ENCODE measurements at places on chromosomes 3 and 15.

DNA sequence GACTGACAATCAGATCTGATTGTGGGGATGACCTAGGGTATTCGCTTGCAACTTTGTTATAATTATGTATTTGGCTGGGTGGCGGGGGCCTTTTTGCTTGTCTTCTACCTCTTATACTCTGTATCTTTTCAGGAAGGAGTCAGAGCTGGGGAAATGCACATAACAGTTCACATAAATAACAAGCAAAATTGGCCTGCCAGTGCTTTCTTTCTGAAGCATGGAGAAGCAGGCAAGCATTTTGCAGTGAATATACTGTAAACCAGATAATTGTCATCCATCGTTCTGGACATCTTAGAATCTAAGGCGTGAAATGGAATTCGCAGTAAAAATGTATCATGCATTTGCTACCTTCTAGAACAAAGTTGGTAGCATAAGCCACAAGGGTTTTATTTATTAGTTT, 227.6 kb downstream of the CLSTN2 start:
- DNase-seq = no peak

GRCh38 chr3:152299249-152299976, 30.7 kb downstream of the MBNL1 start:
- DNase-seq = no peak

- no peak for DNase-seq
These were observed 31.6 kb upstream of the STAG1 start for GRCh38 chr3:136783708-136784191.

GRCh38 chr3:173986861-173987410, 589.4 kb downstream of the NLGN1 start:
- no peak for DNase-seq

DNA sequence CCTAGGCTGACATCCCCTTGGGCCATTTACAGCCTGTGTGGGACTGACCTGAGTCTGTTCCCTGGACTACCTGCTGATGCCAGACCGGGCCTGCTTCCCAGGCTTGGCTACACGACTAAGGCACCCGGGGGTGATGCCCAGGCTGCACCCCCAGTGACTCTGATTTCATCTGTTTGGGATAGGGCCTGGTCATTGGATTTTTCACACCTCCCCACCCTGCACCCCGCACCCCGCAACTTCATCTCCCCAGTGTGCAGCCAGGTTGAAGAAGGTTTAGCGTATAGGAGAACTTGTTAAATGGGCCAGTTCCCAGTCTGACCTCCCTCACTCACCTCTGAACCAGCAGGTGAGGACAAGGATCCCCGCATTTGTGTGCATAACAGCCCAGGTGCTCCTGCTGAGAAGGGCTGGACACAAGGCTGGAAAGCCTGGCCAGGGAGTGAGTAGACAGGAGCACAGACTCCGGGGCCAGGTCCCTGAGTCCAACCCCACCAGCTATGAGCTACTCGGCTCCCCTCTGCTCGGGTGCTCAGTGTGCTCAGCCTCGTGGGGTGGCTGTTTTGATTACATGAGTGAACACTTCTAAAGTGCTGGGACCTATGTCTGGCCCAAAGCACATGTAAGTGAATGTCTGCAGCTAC, 18.5 kb downstream of the SLC6A20 start:
- no peak for DNase-seq

DNA sequence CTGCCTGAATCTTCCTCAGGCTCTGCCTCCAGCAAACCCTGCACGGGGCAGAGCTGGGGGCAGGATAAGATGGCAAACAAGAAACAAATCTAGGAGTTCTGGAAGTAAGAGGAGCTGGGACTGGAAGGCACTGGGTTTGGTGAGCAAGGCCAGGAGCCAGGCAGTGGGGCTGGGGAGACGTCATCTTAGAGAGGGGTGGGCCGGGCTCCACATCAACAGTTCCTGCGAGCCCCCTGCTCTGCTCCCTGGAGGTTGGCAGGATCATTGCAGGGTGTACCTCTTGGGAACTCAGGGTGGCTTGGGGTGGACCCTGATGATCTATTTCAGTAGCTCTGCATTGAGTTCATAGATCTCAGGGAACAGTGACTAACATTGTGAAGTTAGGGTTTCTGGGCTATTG, 87.3 kb upstream of the PRR23E start:
- no peak for DNase-seq

- DNase-seq = no peak
These were observed 2.0 kb upstream of the BAHD1 start for GRCh38 chr15:40438712-40439111.

DNA sequence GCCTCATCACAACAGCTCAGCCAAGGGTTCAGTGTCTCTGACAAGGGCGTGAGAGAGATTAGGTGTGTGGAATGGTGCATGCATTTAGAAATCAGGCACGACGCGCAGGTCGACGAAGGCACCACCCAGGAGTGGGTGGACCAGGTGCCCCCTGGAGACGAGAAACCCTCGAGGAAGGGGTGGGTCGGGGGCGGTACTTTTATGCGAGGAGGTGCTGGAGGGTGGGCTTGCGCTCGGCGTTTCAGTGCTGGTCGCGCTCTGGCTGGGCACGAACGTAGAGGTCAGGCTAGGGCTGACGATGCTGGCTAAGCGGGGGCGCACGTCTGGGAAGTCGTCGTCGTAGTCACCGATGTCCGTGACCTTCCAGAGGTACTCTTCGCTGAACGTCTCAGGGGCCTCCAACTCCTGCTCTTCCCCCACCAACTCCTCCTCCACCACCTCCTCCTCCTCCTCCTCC, 393 bp downstream of the ERICH6 start:
- DNase-seq = no peak

- DNase-seq = no peak
These were observed 113.7 kb downstream of the MYO5A start for GRCh38 chr15:52414936-52415335.

DNA sequence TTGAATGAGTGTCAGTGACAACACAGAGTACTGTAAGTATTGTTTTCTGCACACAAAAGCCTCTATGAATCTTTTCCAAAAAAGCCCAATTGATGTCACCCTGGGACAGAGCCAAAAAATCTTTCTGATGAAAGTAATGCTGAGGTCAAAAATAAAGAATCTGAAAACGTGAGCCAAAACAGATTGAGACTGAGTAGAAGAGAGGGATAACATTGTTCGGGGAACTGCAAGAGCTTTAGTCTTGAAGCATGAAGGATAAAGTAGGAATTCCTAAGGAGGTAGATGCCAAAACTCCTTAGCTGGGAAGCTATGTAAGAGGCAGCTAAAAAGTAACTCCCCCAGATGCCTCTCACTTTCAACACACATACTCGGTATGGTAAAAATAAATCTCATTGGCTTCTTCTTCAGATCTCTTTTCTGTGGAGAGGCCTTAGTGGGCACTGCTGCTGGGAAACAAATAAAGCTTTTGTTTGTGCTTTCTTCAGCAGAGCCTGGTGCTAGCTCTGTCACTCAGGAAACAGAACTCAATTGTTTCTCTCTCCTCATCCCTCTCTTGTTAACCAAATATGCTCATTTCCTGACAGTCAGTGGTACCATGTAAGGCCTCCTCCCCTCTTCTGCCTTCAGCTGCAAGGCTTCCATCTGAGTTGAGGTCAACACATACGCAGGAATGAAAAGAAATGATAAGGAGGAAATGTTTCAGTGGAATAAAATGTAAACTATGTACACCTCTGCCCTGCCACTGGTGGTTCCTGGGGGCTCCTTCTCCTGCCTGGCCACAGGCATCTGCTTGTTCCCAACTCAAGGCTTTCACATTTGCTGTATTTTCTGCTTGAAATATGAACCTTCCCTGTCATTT, 58.1 kb downstream of the CD200 start:
- peak; percentile 24 for DNase-seq

- DNase-seq = no peak
These were observed 210.7 kb upstream of the UBE2E1 start for GRCh38 chr3:23594894-23595670.

- DNase-seq = no peak
These were observed 53.7 kb upstream of the ATP11B start for GRCh38 chr3:182739619-182740018.

GRCh38 chr3:152218602-152219001, 50.1 kb upstream of the MBNL1 start:
- DNase-seq = no peak

DNA sequence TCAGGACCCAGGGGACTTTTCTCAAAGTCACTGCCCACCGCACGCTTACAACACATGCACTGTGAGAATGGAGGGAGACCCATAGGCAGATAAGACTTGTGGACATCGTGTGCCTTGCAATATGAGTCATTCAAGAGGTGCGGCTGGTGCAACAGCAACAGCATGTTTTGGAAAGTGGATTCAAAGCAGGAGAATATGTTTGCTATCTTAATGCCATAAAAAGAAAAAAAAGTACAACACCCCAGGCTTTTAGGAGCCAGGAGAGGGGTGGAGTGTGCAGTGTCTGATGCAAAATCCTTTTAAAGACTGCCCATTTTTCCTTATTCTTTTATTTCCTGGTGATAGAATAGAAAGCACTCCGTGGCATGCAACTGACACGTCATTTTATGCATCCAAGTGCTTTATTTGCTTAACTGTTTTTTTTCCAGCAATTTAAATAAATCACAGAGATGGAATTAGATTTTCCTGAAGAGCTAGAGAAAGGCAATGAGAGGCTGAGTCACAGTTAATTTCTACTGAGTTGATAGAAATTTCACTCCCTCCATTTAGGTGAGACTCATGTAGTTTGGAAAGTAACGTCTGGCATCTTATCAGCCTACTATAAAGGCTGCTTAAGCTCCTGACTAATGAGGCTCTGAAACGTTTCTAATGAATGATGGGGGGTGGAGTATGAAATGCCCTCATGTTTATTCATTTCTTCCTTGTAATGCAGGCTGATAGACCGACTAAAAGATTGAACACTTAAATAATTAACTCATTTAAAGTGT, 96.4 kb downstream of the NSUN3 start:
- DNase-seq = peak; percentile 35

GRCh38 chr3:150589759-150590158, 13.4 kb upstream of the SELENOT start:
- DNase-seq = no peak

DNA sequence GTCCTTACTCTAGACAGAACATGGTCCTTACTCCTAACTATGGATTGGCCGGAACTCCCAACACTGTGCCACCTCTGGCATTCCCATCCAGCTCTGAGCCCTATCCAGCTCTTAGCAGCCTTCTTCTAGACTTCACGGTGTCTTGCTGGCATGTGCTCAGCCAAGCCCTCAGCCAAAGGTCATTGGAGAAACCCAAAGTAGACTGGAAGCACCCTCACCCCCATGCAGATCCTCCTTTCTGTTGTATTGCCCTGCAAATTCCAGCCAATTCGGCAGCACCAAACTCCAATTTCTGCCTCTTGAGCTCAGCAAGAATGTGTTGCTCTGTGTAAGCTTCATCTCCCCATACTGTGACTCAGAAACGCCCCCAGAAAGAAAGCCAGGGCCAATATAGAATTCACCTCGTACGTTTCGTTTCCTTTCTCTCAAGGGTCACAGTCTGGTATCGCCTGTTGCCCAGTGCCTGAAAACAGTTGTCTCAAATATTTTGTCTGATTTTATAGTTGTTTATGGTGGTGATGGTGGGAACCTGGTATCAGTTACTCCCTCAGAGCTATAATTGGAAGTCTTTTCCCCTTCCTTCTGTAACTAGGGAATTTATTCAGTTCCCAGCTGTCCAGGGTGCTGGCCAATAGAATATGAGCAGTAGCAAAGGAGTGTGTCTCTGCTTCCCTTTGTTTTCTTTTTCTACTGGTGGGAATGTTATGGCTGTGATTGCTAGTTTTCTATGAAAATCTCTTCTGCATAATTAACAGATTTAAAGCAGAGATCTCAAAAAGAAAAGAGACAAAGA, 28.4 kb upstream of the EPHB3 start:
- no peak for DNase-seq

DNA sequence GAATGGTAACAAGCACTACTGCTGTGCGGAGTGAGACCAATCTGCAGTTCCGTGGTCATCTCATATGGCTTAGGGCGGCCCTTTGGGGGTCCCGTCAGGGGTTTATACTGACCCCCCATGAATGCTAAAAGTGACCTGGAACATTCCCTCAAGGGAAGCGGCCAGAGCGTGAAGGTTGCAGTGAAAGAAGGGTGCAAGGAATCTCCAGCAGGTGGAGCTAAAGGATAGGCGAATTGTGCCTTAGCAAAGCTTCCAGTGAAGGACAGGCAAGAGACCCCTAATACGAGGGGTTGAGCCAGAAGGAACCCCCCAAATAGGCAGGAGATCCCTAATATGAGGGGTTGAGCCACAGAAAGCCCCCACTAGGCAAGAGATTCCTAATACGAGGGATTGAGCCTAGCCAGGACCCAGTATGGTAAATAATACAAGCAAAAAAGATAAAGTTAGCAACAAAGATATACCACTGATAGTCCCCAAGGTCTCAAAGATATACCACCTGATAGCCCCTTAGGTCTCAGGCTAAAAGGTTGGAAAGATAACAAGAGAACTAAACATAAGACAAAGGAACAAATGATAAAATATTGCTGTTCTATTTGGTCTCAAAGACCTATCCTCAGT, 32.8 kb downstream of the ZNF589 start:
- peak; percentile 42 for DNase-seq

DNA sequence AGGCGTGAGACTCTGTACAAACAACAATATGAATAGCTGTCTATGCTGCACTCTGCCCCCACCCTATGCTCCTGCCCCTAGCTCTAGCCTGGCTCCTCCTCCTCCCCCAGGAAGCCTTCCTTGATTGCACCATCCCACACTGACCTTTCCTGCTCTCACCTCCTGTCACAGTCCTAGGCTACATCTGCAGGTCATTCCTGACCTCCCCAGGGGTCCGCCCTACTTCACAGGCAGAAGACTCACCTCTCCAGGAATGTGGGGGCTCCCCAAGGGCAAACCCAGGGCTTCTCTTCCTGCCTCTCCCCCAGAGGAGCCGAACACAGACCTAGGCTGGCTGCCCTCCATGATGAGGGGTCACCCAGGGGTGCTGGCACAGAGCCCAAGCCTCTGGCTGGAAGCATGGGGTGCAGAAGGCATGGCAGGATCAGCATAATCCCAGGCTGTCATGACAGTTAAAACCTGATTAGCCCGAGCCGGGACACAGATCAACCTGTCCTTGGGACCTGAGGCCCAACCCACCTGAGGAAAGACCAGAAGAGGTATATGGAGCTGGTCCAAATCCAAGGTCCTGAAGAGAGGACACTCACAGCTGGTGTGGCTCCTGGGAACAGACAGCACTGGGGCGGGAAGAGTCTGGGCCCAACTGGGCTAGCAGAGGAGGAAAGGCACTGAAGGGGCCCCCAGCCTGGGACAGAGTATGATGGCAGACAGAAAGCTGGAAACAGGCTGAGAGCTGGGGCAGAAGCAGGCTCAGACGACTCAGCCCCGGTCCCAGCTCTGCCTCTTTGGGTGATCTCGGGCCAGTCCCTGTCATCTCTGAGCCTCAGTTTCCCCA, 5.9 kb downstream of the SEMA7A start:
- DNase-seq = no peak

Data from H54 (cell line).